Neural progenitor cell (in vitro differentiated cells): ENCODE measurements at places on chromosomes 4 and X.

GRCh38 chrX:69424161-69424560 lies 80.0 kb upstream of the NALF2 start:
- peak; percentile 15 for DNase-seq

DNA sequence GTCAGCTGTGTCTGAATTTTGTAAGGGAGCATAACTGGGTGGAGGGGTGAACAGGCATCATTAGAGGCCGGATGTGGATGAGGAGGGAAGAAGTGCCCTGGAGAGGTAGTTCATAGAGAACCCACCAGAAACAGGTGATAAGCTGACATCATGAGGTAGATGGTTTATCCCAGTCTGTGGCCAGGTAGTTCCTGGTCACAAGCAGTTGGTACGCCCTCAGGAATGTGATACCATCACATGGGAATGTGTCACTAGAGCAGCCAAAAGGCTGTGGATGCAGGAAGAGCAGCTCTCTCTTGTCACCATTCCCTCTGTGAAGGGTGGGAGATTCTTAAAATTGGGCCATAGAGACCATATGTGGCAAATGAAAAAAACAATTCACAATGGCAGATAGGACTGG lies 21.9 kb downstream of the MSN start:
- DNase-seq = no peak

- no peak for DNase-seq
These were observed at the start of gene TLR3 for GRCh38 chr4:186068581-186069348. TSS of gene TLR3 (plus strand) at chr4:186069156. CDS start at chr4:186076620, 7,464 bp downstream.

GRCh38 chr4:79431839-79432238 lies 23.8 kb upstream of the GK2 start:
- peak; percentile 11 for DNase-seq

DNA sequence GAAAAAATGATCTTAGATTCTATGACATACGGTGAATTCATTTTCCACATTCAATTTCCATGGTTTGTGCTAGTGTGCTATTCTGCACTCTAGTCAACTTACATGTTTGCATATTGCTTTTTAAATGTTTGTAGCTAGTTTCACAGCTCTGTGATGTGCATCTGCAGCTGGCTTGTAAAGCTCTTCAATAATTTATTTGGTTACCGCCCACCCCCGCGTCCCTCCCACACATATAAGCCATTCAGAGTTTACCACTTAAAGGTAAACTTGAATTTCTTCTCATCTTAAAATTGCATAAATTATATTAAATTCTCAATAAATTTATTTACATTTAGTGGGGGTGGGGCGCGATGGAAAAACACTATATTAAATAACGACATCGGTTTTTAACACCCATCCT lies 291 bp upstream of the NBDY start:
- no peak for DNase-seq

DNA sequence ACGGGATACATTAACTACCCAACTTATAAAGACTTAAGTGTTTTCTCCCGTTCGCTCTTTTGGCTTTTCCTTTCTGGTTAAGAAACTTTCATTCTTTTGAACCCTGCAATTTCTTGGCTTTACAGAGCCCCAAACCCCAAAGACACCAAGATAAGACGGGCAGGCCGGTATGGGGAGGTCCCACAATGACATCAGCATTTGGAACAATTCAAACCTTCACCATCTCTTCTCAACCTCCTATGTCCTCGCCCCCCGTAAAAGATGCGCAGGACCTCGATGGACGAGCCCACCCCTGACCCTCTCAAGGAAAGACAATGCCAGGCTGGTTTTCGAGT lies 999 bp downstream of the ZNF518B start:
- no peak for DNase-seq

DNA sequence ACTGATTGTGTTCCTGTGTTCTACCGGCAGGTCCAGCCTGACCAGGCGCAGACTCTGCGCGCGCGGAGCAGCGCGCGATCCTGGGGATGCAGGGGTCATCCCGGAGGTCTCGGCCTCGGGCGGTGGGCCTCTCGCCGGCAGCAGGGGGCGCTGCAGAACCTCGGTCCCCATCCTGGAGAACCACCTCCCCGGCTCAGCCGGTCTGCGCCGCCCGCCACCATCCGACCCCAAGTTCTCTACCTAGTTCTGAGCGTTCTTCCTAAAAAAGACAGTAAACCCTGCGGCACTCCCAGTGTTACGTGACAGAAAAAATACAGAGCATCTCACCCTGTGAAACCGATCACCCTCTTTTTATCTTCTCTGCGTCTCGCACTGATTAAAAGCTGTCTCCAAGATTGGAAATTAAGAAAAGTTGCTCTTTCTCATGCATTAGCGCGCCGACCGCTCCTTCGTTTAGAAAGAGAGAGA lies 1.6 kb downstream of the TRPC3 start:
- DNase-seq = peak; percentile 93

- peak; percentile 54 for DNase-seq
These were observed 11.8 kb upstream of the ZNF630 start for GRCh38 chrX:48083212-48083611.

DNA sequence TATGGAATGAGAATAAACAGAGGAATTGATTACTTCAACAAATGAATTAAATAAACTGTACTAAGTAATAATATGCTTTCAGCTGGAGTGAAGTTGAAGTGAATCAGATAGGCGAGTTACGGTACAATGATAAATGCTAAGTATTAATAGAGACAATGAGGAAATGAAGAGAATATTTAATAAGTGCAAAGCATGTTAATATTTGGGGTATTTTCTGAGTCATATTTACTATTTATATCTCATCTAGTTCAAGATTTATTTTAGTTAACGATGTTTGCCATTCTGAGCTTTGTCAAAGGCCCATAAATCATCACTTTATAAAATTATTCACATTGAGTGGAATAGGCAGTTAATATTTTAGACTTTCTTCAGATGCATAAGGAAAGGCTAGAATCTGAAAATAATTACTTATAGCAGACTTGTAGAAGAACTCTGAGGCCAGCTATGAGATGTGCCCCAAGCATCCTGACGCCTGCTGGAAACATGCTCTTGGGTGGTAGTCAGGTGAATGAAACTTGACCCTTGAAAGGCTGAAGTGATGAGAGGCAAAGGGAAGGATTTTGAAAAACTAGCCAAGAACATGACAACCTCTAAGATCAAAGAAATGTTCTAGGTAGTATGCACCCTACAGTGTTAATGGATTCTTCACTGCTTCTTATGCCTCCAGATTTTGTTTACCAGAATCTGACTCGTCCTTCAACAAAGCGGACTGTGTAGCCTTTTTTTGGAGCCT lies 133.8 kb upstream of the STIM2 start:
- no peak for DNase-seq

DNA sequence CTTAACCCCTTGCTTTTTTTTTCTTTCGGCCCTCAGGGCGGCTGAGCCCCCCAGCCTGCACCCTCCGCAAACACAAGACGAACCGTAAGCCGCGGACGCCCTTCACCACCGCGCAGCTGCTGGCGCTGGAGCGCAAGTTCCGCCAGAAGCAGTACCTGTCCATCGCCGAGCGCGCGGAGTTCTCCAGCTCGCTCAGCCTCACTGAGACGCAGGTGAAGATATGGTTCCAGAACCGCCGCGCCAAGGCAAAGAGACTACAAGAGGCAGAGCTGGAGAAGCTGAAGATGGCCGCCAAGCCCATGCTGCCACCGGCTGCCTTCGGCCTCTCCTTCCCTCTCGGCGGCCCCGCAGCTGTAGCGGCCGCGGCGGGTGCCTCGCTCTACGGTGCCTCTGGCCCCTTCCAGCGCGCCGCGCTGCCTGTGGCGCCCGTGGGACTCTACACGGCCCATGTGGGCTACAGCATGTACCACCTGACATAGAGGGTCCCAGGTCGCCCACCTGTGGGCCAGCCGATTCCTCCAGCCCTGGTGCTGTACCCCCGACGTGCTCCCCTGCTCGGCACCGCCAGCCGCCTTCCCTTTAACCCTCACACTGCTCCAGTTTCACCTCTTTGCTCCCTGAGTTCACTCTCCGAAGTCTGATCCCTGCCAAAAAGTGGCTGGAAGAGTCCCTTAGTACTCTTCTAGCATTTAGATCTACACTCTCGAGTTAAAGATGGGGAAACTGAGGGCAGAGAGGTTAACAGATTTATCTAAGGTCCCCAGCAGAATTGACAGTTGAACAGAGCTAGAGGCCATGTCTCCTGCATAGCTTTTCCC lies 3.4 kb downstream of the MSX1 start:
- peak; percentile 74 for DNase-seq

DNA sequence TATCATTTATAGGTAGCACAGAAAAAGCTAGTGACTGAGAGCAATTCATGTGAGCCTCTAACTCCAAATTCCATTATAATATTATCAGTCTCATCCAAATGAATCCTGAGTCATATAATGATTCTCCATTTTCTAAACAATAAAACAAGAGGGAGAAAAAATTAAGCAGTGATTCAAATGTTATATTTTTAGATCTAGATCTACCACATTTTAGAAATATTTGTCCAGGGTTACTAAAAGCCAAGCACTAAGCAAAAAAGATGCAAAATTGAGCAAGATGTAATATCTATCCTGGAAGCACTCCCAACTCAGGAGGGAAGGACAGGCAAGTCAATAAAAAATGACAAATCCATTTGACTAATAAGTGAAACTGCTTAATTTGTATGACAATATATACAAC lies 172.8 kb downstream of the FBXW7 start:
- no peak for DNase-seq

DNA sequence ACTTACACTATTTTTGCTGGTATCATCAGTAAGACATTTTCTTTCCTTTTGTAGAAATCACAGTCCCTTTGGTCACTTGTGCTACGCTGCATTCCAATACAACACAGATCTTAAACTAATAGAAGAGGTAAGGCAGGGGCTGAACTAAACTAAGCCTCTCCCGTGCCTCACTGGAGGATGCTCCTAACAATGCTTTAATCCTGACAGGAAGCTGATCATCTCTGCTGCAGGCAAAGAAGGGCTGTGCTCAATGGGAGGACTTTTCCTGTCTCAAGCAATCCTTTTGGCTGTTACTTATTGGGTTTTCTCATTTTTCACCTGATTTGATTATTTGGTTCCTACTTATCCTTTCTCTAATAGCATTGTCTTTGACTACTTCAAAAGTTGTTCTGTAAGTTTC lies 583.1 kb downstream of the INPP4B start:
- DNase-seq = peak; percentile 69

DNA sequence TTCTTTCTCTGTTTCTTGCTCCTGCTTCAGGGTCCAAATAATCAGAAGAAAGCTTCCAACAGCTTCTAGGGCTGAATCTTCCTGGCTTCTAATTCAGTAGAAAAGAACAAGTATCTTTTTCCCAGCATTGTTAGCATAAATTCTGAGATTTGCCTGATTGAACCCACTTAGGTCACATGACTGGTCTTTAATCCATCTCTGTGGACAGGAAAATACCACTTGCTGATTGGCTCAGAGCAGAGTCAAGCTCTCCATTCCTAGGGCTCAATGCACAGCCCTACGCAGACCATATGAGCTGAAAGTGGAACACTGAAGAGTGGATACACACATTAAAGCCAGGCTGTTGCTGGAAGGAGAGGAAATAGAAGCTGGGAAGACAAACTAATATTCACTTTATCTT lies 99.6 kb upstream of the RPL34 start:
- no peak for DNase-seq

DNA sequence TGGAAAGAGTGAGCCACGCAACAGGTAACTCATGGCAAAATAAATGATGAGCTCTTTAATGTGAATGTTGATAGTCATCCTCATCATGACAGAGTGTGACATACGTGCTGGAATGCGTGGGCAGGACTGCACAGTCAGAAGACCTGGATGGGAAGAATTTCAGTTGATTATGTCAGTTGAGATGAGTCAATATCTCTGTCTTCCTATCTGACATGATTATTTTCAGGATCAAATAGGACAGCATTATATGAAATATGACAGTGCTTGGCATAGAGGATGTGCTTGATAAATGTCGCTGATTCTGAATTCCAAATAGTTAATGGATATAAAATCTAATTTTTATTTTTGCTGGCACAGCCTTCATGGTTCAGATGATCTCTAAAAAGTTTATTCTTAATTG lies 95.1 kb downstream of the IL15 start:
- DNase-seq = no peak

GRCh38 chr4:105343146-105343931 lies 130.5 kb downstream of the PPA2 start:
- no peak for DNase-seq

DNA sequence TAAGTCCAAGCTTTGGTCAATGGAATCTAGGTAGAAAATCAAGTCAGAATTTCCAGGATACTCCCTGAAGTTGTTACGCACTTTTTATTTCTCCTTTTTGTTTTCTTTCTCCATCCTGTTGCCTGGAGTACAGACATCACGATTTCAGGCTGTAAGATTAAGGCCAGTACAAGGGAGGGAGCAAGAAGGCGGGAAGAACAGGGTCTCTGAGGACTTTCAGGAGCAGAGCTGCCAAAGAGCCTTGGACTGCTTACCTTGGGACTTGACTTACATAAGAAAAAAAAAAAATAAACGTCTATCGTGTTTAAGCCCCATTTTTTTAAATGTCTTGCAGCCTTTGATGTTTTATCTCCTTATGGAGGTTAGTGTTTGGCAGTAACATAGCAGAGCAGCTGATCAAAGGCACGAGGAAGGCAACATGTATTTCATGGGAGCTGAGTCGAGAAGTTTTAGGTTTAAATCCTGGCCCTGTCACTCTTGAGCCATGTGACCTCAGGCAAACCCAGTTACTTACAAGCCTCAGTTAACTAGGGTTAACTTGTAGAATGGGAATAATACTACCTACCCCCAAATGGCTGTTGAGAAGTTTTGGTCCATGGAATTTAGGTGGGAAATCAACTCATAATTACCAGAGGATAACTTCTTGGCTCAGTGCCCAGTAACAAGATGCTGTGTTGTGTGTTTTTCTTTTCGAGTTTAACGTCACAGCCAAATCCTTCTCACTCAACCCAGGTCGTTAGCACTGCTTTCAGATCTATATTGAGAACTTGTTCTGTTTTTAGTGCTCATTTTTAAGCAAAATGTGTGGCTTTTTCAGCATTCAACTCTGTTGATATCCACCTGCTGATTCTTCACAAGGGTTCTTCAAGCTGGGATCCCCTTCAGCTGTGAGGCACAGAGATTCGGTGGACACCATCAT lies 106.8 kb downstream of the CLNK start:
- no peak for DNase-seq

DNA sequence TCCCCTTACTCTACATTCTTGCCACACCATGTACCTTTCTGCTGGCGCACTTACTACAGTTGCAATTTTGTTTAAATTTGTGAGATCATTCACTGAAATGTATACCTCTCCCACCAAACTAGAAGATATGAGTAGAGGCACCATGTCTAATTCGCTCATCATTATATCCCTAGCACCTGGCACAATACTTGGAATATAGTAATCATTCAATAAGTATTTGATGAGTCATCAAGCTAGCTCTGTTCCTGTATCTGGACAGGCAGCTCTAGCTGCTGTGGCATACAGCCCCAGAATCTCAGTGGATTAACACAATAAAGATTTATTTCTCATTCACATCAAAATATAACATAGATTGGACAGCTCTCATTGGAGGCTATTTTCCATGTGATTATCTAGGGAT lies 245.9 kb downstream of the IDS start:
- no peak for DNase-seq
